Activated T-helper 1 cell treated with Interleukin-2 at 50 U/mL for 16 hours (primary cell): ENCODE measurements at places on chromosomes 13 and 19.
A peak's percentile ranks its signal among the peaks of the same experiment; 100 is the strongest.

DNA sequence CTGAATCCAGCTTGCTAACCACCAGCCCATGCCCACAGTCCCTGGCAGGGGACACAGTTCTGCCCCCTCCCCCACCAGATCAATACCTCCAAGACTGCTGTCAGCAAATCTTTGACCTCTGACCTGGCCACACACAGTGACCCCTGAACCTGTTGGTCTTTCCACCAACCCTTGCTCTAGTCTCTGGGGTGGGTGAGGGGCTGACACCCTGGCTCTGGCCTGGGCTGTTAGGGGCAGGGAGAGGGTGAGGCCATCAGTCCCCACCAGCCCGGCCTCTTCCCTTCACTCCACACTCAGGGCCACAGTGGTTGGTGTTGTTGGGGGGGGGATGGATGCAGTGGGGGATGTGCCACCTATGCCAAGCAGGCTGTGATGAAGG, 21.8 kb upstream of the SLC7A10 start:
- DNase-seq: no peak

- DNase-seq: no peak
Measured at GRCh38 chr13:52848455-52849195, at the start of gene PCDH8. Gene PCDH8, minus strand, starts transcription at chr13:52848640. Its CDS starts 204 bp downstream, at chr13:52848436.

- DNase-seq: no peak
Measured at GRCh38 chr19:11324748-11325389, 14.6 kb downstream of the RAB3D start.

GRCh38 chr19:7851623-7852500, 21.8 kb downstream of the EVI5L start:
- no peak for DNase-seq

DNA sequence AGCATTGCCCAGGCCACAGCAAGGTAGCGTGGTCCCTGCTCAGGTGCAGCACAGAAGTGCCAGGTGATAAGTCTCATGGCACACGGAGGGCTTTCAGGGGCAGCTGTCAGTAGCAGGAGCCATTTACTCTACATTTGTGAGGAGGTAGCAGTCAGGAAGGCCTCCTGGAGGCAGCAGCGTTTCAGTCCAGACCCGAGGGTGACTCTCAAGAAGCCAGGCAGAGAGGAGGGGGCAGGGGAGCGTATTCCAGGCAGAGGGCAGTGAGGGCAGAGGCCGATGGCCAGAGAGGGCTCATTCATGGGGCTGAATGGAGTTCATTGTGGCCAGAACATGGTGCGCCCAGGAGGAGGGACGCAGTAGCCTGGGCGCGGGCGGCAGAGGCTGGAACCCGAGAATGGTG, 8.9 kb downstream of the PIAS4 start:
- no peak for DNase-seq

DNA sequence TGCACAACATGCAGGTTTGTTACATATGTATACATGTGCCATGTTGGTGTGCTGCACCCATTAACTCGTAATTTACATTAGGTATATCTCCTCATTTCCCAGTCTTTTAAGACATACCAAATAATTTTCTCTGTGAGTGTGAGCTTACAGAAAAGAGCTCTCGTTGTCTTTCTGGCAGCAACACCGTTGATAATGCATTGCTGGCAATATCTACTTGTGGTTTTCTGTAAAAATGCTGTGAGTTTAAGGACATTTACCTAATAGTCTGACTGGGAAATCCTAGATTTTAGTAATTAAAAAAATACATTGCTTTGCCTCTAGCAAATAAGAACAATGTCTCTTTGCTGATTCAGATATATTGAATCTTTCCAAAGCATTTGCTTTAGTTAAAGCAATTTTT, 8.4 kb downstream of the IGFL3 start:
- no peak for DNase-seq

DNA sequence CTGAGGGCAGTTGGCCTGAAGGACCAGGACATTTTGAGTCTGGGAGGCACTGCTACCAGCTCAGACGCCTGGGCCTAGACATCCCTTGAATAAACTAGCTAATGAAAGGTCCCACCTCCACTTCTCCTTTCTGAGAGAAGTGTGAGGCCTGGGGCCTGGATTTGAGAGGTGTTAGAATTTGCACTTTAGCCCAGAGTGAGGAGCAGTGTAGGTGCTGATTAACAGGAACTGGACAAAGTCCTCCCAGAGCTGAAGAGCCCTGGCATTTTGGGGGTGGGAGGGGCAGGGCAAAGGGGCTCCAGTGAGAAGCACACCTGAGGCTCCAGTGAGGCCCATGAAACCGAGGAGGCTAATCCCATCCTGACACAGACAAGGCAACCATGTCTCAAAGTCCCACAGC, 15.2 kb upstream of the SLC1A5 start:
- no peak for DNase-seq

DNA sequence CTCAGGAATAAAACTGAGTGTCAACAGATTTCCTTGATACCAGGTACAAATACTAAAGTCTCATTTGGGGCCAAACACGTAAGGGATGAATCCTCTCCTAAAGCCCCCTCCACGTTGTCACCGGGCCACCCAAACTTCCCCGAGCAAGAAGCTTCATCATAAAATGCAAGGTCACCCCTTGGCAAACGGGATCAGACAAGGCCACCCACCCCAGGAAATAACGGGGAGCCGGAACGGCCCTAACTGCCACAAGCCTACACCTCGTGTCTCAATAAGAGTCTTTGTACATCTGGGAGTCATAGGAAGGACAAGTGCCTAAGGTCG, 717 bp downstream of the EEF2 start:
- DNase-seq: no peak

DNA sequence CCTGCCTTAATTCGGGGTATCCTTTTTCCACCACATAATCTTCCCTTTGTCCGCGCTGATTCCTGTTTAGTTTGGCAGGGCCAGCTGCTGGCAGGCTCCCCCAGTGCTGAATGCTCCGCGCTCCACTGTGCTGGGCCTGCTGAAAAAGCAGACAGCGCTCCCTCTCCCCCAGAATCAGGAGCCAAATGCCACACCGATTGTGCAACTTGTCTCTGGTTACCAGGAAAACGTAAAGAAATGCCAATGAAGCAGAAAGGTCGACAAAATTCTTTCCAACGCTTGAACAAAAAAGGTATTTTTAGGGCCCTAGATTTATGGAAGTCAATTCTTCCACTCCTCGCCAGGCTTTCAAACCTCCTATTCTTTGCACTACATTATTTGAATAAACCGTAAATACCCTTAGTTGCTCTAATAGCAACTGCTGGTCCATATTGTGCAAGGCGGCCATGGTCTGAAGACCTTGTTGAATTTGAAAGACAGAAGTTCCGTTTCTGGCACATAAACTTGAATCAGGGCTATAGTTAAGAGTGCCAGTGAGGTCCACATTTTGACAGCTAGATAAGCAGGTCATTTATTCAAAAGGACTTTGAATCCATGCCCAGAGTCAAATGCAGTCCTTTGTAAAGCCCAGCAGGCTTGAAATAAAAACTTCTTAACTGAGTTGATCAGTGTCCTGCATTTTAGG, 206.7 kb upstream of the RFC3 start:
- no peak for DNase-seq

DNA sequence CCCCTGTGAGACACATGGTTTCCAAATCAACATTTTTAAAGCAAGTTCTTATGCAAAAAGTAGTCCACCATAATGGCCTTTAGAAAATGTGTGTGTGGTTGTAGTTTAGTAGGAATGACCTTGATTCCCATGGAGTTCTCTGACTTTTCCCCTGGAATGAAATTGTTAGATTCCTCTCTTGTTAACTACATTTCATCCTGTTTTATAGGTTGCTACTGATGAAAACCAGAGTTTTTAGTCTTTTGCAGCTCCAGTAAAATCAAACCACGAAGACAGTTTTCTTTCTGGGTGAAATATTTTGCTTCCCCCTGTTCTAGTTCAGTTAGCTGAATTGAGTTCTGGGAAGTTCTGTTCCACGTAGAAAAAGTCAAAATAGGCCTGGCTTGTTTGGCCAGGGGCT, 107.7 kb downstream of the RAB20 start:
- DNase-seq: no peak

GRCh38 chr13:59706101-59706976, 457.4 kb downstream of the DIAPH3 start:
- no peak for DNase-seq

GRCh38 chr19:7678971-7679751, 1.5 kb upstream of the TRAPPC5 start:
- peak; percentile 49 for DNase-seq

- DNase-seq: no peak
Measured at GRCh38 chr19:16370641-16371391, 46.2 kb downstream of the KLF2 start.

GRCh38 chr13:80527400-80527799, 186.5 kb upstream of the SPRY2 start:
- DNase-seq: no peak

GRCh38 chr19:7819337-7819736, 10.7 kb upstream of the EVI5L start:
- no peak for DNase-seq

DNA sequence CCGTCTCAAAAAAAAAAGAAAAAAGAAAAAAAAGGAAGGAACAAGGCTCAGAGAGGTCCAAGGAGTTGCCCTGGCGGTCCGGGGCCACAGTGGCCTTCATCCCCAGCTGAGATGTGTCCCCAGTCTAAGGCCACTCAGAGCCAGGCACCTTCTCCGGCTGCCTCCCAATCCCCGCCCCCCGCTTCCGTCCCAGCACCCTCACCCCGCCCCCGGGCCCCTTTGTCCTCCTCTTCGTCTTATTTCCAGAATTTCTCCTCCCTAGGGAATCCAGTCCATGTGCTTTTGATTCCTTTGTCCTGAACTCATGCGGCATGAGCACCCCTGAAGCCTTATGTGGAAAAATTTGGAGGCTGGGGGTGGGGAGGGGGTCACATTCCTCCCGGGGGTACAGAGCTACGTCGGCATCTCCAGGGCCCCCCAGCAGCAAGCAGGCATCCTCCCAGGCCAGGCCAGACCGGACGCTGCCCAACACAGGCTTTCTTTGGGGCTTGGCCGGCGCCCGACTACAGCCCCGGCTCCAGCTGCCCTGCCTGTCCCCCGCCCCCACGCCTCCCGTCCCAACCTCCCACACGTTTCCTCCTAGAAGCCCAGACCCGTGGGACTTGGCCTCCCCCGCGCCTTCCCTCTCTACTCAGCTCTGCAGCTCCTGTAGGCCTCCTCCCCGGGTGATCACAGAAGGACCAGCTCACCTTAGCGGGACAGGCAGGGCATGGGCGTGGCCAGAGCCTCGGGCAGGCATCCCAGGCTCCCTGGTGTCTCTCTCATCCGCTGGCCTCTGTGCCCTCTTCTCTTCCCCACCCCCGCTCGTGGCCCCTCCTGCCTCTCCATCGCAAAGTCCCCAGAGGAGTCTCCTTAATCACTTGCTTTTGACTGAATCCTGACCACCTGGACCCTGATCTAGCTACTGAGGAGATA, 17.8 kb upstream of the ADGRE5 start:
- DNase-seq: no peak

DNA sequence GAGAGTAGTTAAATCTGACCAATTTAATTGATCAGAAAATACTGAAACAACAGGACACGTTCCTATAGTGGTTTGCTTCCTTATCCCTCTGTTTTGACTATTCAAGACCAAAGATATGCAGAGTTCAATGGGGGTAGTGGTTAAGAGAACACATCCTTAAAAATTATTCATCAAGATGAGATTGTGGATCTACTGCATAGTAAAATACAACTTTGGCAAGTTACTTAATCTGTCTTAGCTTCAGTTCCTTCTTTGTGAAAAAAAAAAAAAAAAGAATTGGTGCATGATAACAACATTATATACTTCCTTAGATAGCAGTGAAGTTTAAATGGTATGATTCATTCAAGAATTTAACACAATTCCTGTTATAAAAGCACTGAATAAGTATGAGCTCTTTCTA, 552.1 kb downstream of the DCT start:
- no peak for DNase-seq

GRCh38 chr19:1103132-1103707, 574 bp upstream of the GPX4 start:
- DNase-seq: no peak

- no peak for DNase-seq
Measured at GRCh38 chr19:40717325-40717879, 490 bp downstream of the ITPKC start.

- DNase-seq: no peak
Measured at GRCh38 chr19:11563532-11563931, 4.5 kb upstream of the ELOF1 start.

- no peak for DNase-seq
Measured at GRCh38 chr19:2112516-2113320, 16.0 kb downstream of the IZUMO4 start.

GRCh38 chr19:55690109-55690768, 15.2 kb downstream of the EPN1 start:
- DNase-seq: no peak

DNA sequence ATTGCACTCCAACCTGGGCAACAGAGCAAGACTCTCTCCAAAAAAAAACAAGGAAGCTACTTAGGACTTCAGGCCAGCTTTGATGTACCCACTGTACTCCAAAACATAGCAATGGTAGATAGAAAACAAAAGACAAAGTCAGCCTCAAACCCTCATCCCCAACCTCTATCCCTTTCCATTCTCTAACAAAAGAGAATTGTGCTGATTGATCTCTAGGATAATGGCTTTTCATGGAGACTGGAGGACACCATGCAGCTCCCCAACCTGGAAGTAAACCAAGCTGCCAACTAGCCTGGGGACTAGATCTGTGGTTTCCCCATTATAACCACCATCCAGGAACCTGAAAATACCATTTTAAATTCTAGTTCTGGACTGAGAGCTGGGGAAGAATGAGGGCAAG, 4.3 kb upstream of the ZDHHC20 start:
- no peak for DNase-seq

- no peak for DNase-seq
Measured at GRCh38 chr13:30116379-30116778, 191.0 kb downstream of the KATNAL1 start.

DNA sequence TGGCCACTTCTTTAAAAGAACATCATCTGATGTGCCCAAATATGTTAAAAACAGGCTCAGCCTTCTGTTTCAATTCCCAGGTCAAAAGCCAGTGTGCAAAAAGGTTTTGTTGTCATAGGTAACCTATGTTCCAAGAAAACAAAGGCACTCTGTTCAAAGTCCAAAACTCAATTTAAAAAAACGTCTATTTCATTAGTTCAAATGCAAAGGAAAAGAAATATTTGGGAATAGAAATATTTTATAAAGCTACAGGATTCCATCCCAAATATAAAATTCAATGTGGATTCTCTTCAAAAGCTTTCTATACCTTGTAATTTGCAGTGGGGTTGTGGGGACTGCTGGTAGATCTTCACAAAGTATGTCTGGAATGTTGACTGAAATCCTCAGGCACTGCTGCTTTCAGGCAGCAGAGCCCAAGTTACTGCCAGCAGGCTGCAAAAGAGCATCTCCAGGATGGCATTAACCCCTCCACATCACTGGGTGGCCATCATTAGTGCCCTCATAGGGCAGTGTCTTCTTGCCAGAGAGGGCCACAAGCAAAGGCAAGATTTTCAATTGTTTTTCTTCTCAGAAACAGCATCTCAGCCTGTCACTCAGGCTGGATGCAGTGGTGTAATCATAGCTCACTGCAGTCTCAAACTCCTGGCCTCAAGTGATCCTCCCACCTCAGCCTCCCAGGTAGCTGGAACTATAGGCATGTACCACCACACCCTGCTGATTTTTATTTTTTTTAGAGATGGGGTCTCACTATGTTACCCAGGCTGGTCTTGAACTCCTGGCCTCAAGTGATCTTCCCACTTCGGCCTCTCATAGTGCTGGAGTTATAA, 22.8 kb upstream of the STK24 start:
- DNase-seq: no peak
